ENCODE measurements at places on chromosomes 11 and 22.
A peak's percentile ranks its signal among the peaks of the same experiment; 100 is the strongest.

DNA sequence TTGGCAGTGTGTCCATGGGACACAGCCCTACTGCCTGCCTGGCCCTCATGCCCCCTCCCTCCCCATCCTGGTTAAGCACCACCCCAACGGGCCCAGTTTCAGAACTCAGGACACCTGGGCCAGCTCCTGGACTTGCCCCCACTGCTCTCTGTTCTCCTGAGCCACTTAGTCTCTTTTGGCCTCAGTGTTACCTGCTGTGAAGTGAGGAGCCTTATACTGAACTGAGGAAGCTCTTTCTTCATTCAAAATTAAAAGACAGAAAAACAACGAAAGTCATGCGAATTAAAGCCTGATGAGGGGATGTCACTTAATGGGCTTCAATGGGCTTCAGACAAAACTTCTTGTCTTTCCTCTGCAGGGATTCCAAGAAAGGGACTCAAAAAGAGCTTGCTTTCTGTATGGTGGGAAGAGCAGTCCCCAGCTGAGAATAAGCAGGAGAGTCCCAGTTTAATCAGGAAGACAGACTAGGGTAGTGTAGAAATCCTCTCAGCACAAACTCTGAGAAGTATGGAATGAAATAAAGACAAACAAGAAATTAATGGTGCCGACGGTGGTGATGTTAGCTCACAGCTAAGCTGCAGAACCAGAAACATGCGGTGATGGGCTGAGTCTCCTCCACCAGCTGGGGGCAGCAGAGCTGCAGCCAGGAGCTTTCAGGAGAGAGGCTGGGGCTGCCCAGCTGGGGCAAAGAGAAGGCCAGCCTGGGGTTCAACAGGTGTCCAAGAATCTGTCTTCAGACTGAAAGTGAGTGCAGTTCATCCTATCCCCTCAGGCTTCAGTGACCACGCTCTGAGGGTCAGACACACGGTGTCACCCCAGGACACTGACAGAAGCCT, 101.0 kb downstream of the GGTLC2 start:
- DNase-seq, result peak; percentile 40

DNA sequence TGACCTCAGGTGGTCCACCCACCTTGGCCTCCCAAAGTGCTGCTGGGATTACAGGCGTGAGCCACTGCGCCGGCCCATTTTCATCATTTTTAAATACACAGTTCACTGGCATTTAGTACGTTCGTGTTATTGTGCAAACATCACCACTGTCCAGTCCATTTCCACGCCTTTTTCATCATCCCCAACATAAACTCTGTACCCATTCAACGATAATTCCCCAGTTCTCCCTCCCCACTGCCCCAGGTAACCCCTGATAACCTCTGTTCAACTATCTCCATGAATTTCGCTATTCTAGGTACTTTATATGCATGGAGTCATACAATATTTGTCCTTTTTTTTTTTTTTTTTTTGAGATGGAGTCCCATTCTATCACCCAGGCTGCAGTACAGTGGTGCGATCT, 18.2 kb upstream of the ELFN2 start:
- DNase-seq, result no peak

GRCh38 chr11:10274726-10275125, 19.3 kb downstream of the SBF2 start:
- no peak for DNase-seq

DNA sequence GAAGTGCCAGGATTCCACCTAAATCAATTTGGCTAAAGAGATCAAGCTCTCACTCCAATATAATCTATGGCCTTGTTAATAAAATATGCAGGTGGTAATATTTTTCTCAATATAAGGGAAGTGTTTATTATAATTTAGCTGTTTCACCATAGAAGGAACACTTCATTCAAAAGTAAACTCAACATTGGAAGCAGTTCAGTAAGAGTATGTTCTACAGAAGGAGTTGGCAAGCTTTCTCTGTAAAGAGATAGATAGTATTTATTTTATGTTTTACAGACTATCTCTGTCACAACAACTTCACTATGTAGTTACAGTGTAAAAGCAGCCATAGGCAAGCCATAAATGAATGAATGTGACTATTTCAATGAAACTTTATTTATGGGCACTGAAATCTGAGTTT, 313.6 kb upstream of the ANO3 start:
- no peak for DNase-seq

- no peak for DNase-seq
Measured at GRCh38 chr11:66470015-66470414, 3.3 kb downstream of the PELI3 start.

GRCh38 chr11:62264004-62264403, 6.0 kb upstream of the SCGB2A2 start:
- DNase-seq, result peak; percentile 79

- DNase-seq, result peak; percentile 56
Measured at GRCh38 chr11:96257972-96258934, 84.7 kb downstream of the MAML2 start.

DNA sequence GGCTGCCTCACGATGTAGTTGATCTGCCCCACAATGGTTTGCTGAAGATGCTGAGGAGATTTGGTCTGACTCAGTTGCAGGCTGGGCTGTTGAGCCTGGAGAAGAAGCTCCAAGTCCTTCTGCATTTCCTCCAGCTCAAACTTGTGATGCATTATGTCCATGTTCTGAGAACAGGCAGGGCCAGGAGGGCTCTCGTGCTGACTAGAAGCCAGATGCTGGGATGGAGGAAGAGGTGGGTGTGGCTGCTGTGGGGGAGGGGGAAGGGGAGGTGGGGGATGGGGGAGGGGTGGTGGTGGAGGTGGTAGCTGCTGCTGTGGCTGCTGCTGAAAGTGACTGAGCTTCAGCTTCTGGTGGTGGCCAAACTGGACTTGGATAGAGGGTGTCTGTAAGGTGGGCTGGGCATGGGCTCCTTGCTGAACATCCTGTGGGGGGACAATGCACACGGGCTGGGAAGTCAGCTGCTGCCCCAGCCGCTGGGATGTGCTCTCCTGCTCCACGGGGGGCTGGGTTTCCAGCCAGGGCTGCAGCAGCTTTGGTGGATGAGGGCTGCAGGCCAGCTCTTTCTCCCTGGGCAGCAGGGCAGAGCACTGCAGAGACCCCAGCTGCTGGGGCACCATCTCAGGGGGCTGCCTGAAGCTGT, 42.1 kb downstream of the TRIM66 start:
- DNase-seq, result no peak

GRCh38 chr11:8760896-8761295, 78.3 kb downstream of the RPL27A start:
- peak; percentile 28 for DNase-seq

DNA sequence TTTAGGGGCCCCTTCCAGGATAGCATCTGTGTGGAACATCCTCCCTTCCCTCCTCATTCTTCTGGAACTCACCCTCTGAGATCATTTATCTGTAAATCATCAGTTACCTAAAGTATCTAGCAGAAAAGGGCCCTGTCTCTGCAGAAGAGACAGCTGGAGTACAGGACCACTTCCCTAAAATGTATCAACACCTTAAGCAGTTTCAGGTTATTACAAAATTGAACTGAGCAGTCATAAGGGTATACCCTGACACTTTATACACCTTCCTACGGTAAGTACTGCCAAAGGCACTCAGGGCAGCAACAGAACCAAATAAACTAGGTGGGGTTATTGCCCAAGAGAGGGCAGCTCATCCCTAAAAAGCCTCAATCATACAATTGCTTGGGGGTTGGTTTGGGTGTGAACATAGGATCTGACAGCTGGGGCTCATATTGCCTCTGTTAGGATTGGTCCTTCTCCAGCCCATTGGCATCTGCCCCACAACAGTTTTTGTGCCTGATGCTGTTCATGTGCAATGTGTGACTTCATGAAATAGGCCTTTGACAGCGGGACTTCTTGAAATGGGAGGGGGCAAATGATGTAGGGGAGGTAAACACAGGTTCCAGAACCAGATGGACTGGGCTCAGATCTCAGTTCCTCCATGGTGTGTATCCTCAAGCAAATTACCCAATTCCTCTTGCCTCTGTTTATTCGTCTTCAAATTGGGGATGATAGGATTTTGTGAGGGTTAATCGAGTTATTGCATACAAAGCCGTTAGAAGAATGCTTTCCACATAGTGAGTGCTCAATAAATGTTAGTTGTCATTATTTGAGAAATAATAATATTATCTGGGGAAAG, 2.9 kb downstream of the POU2AF3 start:
- no peak for DNase-seq

DNA sequence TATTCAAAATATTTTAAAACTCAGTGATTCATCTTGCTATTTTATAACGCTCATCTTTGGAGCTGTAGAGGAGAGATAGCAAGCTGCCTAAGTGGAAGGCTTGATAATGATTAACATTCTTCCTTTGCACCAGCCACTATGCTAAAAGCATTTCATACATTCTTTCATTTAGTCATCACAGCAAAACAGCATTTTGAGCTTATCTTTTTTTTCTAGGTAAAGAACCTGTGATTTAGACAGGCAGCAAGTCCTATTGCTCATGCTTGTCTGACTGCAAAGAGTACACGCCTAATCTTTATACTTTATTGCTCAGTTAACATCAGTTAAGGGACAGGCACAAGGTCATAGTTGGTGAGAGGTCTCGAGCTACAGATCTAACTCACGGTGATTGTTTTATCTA, 713.1 kb upstream of the ARHGAP42 start:
- no peak for DNase-seq

GRCh38 chr11:12266943-12267342, 110.4 kb upstream of the PARVA start:
- no peak for DNase-seq

GRCh38 chr11:2835296-2835695, 50.3 kb downstream of the CDKN1C start:
- DNase-seq, result peak; percentile 17

DNA sequence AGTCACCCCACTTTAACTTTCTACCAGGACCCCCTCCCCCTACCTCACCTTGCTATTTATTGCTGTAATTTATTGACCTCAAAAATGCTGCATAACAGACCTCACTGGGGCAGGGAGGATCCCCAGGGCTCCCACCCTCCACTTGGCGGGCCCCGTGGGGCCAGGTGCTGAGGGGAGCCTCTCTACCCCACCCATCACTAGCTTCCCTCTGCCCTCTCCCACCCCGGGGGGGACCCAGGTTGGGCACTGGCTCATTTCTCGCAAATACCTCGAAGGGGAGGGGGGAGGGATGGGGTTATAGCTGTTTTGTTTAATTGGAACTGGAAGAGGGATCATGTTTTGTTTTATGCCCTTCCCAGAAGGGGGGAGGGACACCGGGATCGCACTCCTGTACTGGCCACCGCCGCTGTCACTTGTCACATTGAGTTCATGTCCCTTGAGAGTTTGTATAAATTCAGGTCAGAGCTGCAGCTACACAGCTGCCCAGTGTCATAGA, 16.3 kb upstream of the TMEM191C start:
- no peak for DNase-seq

- DNase-seq, result no peak
Measured at GRCh38 chr11:6655790-6656583, at the start of gene DCHS1. DCHS1 (minus strand) TSS chr11:6655809; CDS start chr11:6641613, 14,196 bp downstream.

GRCh38 chr22:32859743-32860142, 58.2 kb downstream of the TIMP3 start:
- no peak for DNase-seq

- peak; percentile 91 for DNase-seq
Measured at GRCh38 chr11:47004595-47005033, 68.1 kb downstream of the CSTPP1 start.

DNA sequence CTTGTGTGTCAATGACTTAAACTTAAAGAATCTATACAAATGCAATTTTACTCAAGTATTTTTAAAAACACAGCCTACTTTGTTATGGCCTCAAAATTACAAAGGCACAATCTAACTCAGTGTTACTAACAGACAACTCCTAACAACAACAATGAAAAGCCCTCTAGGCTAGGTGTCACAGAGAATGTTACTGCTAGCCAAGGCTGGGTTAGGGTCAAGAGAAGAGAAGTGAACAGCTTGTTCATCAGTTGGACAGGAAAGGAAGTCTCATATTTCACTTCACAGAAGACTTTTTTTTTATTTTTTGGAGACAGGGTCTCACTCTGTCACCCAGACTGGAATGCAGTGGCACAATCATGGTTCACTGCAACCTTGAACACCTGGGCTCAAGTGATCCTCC, 26.0 kb downstream of the CLDN25 start:
- DNase-seq, result peak; percentile 18

- DNase-seq, result no peak
Measured at GRCh38 chr11:44725016-44725685, 1.6 kb upstream of the TSPAN18 start.

DNA sequence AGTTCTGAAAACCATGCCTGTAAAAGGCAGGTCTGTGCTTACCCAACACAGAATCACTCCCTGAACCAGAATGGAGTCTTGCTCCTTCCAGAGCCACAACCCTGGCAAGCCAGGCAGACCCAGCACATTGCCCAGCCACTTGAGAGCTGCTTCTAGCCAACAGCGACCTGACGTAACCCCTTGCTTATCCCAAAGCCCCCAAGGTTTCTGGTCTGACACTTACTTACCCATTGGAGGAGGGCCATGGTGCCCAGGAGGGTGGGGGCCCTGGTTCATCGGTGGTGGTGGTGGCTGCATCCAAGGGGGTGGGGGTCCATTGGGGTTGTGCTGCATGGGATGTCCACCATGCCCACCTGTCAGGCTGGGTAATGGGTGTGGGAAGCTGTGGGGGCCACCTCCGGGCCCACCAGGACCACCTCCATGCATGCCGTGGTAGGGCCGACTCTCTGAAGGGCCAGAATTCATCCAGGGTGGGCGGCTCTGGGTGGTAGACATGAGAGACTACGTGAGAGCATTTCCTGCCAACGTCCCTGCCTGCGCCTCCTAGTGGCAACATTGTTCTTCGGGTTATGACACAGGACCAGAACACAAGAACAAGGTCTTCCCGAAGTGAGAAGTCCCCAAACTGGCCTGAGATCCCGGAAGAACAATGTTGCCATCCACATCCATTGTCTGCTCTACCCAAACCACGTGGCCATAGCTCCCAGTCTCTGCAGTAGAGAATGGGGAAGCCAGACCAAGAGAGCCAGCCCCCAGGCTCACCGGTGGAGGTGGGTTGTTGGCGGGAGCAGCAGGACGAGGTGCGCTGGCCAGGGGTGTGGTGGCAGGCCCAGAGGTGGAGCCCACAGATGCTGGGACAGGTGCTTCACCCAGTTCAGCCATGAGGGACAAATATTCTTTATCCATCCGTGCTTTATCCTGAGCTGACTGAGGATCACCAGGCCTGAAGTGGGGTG, 7.8 kb upstream of the PYGM start:
- peak; percentile 30 for DNase-seq

DNA sequence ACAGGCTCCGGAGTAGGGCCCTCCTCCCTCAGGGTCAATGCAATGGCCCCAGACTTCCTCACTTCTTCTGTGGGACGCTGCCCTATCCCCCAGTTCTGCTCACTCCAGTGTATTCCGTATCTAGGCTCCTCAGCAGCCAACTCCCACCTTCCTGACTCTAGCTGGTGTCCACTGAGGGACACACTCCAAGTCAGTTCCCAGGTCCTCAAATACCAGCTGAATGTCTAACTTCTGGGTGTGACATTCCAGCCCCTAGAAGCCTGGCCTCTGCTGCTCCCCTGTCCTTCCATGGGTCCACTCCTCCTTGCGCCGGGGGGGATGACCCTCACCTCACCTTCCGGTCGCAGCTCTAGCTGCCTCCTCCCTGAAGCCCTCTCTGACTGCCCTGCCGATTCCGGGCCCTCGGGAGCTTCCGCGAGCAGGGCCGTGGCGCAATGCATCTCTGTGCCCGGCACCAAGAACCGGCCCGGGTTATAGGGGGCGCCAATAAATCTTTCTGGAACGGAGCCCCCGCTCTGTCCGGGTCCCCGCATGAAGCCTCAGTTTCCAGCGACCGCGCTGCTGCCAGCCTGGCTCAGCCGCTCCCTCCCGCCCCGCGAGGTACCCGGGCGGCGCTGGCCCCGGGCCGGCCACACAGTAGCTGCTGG, 15.4 kb downstream of the BAD start:
- peak; percentile 65 for DNase-seq

- no peak for DNase-seq
Measured at GRCh38 chr11:28242596-28242995, 134.4 kb downstream of the METTL15 start.
